Activated CD8-positive, alpha-beta T cell treated with anti-CD3 and anti-CD28 coated beads, Interleukin-2, amount 10 ng/mL, durations not matched to agents 7 days and 5 days (primary cell): ENCODE measurements at places on chromosomes 2 and 18. TPM values are rescaled to one million over a fixed set of nuclear protein-coding genes. Genes with fewer than 3 reads are reported as not detected.

DNA sequence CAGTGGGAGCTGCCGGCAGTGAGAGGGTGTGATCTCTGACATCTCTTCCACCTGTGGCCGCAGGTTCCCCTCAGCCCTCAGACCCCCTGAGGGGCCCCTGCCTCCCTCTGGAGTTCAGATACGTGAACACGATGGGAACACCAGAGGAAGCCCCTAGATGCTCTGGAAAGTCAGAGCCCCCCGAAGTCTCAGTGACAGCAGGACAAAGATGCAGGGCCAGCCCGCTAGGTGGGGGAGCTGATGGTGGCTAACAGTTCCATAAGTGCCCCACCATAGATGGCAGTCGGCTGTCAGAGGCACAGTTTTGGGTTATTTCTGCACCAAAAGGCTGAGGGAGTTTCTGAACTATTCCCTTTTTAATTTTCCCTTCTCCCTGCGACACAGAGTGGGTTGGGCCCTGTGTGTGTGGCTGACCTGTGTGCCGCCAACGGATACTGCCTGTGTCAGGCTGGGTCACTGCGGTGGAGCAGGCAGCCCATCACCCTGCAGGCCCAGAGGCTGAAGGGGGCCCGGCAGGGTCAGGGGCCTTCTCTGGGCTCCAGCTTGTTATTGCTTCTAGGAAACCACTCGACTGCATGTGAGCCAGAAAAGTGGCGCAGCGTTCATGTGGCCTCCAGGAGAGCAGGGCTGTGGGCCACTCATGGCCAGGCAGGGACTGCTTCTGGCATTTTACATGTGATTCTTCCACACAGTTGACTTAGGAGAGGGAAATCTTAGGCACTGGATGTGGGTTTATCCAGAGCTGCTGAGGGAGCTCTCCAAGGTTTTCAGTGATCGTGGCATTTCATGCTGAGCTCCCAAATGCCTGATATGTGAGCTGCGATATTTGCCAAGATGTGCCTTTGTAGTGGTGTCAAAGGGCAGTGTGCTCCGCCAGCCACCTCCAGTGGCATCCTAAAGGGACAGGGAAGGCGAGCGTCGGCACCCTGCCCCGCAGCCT, 225.1 kb downstream of the SH3RF3 start:
- DNase-seq, result no peak
- no peak overlapping the region for H3K27ac ChIP-seq
- H3K4me1 ChIP-seq, result peaks cover 28% of the 10 kb centered on the region
- H3K27me3 ChIP-seq, result peaks cover 2% of the 10 kb centered on the region

DNA sequence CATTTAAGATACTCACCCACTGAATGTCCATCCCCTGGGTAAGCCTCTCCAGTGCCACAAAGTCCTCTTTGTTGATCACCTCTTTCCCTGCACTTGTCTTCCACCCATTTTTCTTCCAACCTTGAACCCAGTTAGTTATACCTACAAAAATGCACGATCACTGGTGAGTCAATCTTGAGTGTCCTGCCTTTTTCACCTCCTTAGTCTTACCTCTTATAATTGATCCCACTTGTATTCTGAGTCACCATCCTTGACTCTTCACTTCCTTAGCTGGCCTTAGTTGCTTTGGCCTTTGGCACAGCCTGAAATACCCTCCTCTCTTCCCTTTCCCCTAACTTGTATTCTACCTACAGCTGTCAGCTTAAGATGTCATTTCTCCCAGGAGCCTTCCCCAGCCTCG, 10.2 kb downstream of the RNASEH1 start:
- H3K4me1 ChIP-seq, result no peaks in the 10 kb centered on the region
- no peak overlapping the region for H3K4me3 ChIP-seq
- no peak for DNase-seq
- H3K36me3 ChIP-seq, result peaks cover 79% of the 10 kb centered on the region

DNA sequence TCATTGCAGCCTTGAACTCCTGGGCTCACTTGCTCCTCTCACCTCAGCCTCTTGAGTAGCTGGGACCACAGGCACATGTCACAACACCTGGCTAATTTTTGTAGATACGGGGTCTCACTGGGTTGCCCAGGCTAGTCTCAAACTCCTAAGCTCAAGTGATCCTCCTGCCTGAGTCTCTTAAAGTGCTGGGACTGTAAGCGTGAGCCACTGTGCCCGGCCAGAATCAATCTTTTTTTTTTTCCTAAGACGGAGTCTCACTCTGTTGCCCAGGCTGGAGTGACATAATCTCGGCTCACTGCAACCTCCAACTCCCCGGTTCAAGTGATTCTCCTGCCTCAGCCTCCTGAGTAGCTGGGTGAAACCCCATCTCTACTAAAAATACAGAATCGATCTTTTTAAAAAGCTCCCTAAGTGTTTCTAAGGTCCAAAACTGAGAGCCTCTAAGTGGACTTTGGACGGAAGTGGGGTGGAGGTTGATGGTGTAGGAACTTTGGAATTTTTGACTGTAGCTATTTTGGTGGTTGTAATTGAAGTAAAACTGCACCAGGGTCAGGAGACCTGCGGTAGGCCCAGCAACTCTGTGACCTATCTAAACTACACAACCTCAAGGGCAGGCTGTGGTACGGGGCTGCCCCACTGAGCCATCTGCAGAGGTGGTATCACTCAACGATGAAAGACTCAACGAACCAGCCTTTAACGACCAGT, 82.9 kb downstream of the POLR1A start:
- peaks cover 34% of the 10 kb centered on the region for H3K36me3 ChIP-seq
- H3K27me3 ChIP-seq, result no peaks in the 10 kb centered on the region
- no peak overlapping the region for H3K4me3 ChIP-seq
- H3K4me1 ChIP-seq, result peaks cover 9% of the 10 kb centered on the region

DNA sequence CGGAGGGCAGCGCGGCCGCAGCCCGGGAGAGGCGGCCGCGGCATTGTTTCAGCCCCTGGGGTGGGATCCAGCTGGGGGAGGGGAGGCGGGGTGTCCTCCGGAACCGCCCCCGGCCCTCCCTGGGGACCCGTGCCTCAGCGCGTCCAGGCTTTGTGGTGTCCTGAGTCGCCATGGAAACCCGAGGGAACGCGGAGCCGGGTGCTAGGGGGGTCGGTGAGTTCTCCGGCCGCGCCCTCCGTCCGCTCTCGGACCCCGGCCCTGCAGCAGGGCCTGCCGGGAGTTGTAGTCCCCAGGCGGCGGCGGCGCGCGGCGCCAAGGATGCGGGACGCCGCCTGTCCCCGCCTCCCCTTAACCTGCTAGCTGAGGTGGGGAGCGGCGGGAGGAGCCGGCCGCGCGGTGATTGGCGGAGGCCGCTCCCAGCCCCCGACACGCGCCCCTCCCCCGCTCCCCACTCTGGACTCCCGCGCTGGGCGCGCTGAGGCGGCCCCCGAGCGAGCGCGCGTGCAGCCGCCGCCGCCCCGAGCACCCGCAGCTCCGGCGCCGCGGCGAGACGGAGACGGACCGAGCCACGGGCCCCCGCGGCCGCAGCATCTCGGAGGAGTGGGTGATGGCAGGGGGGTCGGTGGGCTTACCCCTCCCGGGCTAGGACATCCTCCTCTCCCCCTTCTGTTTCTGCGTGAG, at the start of gene DPYSL5:
Gene DPYSL5 (plus strand): TSS at position 478 of the 681 bp plus-strand sequence. CDS start 50,368 bp downstream, outside the sequence.
- no peak within 1 kb of the TSS for H3K27ac ChIP-seq
- DNase-seq, result peak; percentile 25
- peaks cover 9% of the 10 kb centered on the region for H3K4me1 ChIP-seq
- peaks cover 57% of the 10 kb centered on the region for H3K27me3 ChIP-seq
- H3K36me3 ChIP-seq, result no peaks in the 10 kb centered on the region
- H3K4me3 ChIP-seq, result peak within 1 kb of the TSS; percentile 31

DNA sequence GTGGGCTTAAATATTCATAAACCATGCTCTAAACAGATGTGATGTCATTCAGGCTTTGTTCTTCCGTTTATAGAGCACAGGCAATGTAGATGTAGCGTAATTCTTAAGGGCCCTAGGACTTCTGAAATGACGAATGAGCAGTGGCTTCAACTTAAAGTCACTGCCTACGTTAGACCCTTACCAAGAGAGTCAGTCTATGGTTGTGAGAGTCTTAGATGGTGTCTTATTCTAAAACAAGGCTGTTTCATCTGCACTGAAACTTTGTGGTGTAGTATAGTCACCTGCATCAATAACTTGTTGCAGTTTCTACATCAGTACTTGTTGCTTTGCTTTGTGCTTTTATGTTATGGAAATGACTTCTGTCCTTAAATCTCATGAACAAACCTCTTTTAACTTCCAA, 56.0 kb downstream of the PIK3C3 start:
- no peaks in the 10 kb centered on the region for H3K27me3 ChIP-seq
- no peak overlapping the region for H3K27ac ChIP-seq
- H3K36me3 ChIP-seq, result peaks cover 53% of the 10 kb centered on the region
- no peak for DNase-seq

AQP12A gene
- not detected for total RNA-seq

DNA sequence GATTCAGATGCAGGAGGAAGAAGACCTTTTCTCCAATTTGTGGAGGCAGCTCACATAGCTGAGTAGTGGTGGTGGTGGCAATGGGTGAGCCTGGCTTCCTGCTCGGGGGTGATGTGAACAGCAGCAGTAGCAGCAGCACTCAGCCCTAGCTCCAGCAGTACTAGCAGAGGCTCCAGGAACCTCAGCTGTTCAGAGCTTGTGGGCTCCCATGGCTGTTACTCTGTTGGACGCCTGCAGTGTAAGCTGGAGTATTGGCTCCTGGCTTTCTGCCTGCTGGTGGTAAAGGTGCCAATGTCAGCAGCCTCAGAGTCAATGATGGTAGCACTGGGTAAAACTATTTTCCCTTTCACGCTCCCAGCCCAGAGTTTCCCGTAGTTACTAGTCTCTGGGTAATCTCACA, 3.1 kb upstream of the SEH1L start:
- no peak overlapping the region for H3K27ac ChIP-seq
- peaks cover 8% of the 10 kb centered on the region for H3K36me3 ChIP-seq
- H3K4me1 ChIP-seq, result peaks cover 31% of the 10 kb centered on the region
- no peaks in the 10 kb centered on the region for H3K27me3 ChIP-seq
- peak; percentile 39 for DNase-seq

GRCh38 chr2:239293775-239294430, 106.9 kb downstream of the HDAC4 start:
- H3K27ac ChIP-seq, result peak overlapping the region; percentile 72
- peaks cover 75% of the 10 kb centered on the region for H3K4me1 ChIP-seq
- H3K4me3 ChIP-seq, result peak overlapping the region; percentile 68
- H3K36me3 ChIP-seq, result peaks cover 12% of the 10 kb centered on the region
- DNase-seq, result peak; percentile 56
- H3K27me3 ChIP-seq, result no peaks in the 10 kb centered on the region

- no peaks in the 10 kb centered on the region for H3K4me1 ChIP-seq
- DNase-seq, result no peak
- H3K27ac ChIP-seq, result no peak overlapping the region
- no peaks in the 10 kb centered on the region for H3K36me3 ChIP-seq
These were observed 161.6 kb downstream of the RDH14 start for GRCh38 chr2:18398833-18399232.

- H3K36me3 ChIP-seq, result no peaks in the 10 kb centered on the region
- H3K27ac ChIP-seq, result no peak overlapping the region
- no peak for DNase-seq
- H3K4me3 ChIP-seq, result no peak overlapping the region
These were observed 27.3 kb downstream of the CYB5A start for GRCh38 chr18:74264303-74265020.

DNA sequence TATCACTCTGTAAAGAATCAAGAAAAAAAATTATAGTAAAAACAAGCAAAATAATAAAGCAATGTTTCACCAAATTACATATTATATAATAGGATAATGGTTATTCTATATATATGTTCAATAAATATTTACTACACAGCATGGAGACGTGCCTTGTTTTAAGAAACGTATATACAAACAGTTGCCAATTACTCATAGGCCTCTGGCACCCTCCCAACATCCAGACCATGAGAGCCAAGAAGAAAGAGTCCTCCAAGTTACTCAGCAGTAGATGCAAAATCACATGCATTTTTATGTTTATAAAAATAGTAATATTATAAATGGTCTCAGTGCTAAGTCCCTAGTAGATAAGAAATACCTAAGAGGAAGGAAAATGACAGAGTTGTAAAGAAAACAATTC, 64.8 kb downstream of the REV1 start:
- DNase-seq, result no peak
- H3K4me1 ChIP-seq, result no peaks in the 10 kb centered on the region
- no peak overlapping the region for H3K27ac ChIP-seq
- no peaks in the 10 kb centered on the region for H3K27me3 ChIP-seq
- H3K4me3 ChIP-seq, result no peak overlapping the region

PRKAG3 gene
- not detected for total RNA-seq

- no peaks in the 10 kb centered on the region for H3K27me3 ChIP-seq
- H3K36me3 ChIP-seq, result peaks cover 94% of the 10 kb centered on the region
- no peak for DNase-seq
- H3K4me3 ChIP-seq, result no peak overlapping the region
These were observed 2.6 kb downstream of the IL18RAP start for GRCh38 chr2:102425441-102426132.

IFT172 gene
- total RNA-seq, result 10.0 TPM

- H3K27ac ChIP-seq, result no peak overlapping the region
- no peaks in the 10 kb centered on the region for H3K27me3 ChIP-seq
- H3K4me1 ChIP-seq, result peaks cover 6% of the 10 kb centered on the region
These were observed 12.3 kb downstream of the KCTD1 start for GRCh38 chr18:26536032-26536431.

UGT1A5 gene
- not detected for total RNA-seq

- peak; percentile 37 for DNase-seq
- no peak overlapping the region for H3K4me3 ChIP-seq
- peaks cover 4% of the 10 kb centered on the region for H3K4me1 ChIP-seq
- H3K27me3 ChIP-seq, result peaks cover 5% of the 10 kb centered on the region
- no peak overlapping the region for H3K27ac ChIP-seq
These were observed 63.3 kb upstream of the GALNT5 start for GRCh38 chr2:157194097-157194688.

- no peaks in the 10 kb centered on the region for H3K36me3 ChIP-seq
- no peak overlapping the region for H3K4me3 ChIP-seq
- no peak overlapping the region for H3K27ac ChIP-seq
- no peaks in the 10 kb centered on the region for H3K4me1 ChIP-seq
- H3K27me3 ChIP-seq, result no peaks in the 10 kb centered on the region
- no peak for DNase-seq
These were observed 514.0 kb upstream of the CDH2 start for GRCh38 chr18:28690836-28691495.

DNA sequence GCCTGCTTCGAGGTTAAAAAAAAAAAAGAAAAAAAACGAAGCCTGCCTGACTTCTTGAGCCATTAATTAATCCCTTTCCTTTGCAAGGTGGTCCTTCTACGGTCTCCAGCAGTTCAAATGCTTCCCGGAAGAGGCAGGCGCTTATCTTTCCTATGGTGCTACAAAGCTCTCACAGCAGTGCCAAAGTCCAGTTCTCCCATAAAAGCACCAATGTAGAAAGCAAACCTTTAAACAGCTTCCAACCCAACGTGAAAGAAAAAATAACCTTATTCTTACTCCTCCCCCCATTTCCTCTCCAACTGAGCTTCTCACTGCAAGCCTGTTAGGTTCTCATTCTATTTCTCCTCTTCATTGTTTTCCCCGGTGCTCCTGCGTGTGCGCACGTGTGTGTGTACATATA, 317.4 kb upstream of the SOX11 start:
- no peak overlapping the region for H3K4me3 ChIP-seq
- no peaks in the 10 kb centered on the region for H3K36me3 ChIP-seq
- no peak for DNase-seq
- no peak overlapping the region for H3K27ac ChIP-seq
